Activated CD4-positive, alpha-beta T cell treated with anti-CD3 and anti-CD28 coated beads for 4 hours (primary cell): ENCODE measurements at places on chromosomes 11 and 22.

GRCh38 chr11:134118006-134118405, 49.1 kb downstream of the JAM3 start:
- no peak for DNase-seq

DNA sequence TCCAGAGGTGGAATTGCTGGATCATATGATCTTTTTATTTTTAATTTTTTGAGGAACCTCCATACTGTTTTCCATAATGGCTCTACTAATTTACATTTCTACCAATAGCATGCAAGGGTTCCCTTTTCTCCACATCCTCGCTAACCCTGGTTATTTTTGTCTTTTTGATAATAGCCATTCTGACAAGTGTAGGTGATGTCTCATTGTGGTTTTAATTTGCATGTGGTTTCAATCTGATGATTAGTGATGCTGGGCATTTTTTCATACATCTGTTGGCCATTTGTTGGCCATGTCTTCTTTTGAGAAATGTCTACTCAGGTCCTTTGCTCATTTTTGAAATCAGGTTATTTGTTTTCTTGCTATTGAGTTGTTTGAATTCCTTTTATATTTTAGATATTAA, 15.4 kb upstream of the OR4D5 start:
- DNase-seq = no peak

- no peak for DNase-seq
Measured at GRCh38 chr22:30919973-30920372, 48.6 kb downstream of the MORC2 start.

DNA sequence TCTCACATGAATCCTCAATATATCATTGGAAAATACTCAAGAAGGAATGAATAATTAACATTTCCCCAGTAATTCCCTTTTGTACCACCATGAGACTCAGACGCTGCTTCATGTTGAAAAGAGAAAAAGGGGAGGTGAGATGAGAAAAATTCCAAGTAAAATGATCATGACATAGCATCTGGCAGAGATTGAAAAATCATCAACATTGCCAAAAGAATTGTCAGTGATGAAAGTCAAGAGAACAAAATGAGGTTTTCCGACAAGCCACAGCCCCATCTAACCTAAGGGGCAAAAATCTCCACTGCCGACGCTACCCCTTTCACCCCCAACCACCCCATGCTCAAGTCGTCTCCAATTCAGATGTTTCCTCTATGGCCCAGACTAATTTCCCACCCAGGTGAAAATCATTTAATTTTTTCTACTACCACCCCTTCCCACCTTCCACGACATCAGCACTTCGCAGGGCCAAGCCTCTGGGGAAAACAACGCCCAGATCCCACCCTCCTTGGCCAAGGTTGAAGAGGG, 1.2 kb downstream of the RAB6A start:
- DNase-seq = no peak

DNA sequence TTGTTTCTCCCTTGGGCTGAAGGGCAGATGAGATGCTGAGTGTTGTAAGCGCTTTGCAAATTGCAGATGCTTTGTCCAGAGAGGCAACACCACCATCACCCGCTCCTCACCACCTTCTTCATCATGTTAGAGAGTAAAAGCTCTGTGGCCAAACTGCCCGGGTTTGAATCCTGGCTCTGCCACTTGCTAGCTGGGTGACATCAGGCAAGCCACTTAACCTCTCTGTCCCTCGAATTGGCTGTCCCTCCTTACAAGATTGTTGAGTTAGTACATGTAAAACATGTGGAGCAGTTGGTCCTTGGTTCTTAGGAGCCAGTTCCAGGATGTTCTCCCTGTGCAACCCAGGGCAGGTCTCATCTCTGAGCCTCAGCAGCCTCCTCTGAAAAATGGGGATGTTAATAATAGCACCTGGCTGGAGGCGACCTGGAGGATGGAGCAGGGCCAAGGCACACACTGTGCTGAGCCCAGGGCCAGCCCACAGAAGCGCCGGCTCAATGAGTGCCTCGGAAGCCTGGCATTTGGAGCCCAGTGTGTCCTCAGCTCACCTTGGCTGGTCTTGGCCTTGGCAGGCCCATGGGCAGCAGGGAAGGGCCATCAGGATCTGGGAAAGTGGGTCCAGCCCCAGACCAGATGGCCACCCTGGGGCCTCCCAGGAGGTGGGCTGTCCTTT, 10.5 kb downstream of the C11orf86 start:
- no peak for DNase-seq

GRCh38 chr11:121082670-121083069, 18.4 kb upstream of the TECTA start:
- DNase-seq = no peak

DNA sequence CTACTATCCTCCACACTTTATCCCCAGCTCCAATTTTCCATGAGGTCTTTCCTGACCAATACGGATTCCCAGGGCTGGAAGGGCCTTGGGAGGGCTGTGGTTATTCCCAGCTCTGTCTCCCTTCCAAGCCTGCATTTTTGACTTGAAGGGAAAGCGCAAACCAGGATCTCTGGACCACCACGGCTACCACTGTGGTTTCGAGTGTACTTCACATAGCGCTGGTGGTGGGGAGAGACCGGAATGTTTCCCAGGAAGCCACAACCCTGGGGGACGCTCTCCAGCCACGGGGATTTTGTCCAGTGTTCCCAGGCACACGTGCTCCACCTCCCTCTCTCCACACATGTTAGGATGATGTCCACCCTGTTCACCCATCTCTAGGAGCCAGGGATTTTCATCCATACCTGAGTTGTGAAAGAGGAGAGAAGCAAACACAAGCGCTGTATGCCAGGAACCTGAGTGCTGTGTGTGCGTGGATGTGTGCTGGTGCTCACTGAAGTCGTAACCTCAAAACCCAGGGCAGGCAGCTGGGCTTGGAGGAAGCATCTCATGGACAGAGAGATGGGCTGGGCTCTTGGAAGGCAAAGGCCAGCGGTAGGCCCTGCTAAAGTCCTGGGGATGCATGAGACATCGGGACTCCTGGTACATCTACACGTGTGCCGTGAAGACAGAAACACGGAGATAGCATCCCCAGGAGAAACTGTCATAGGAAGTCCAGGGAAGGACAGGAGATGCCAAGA, 1.3 kb upstream of the NPTXR start:
- DNase-seq = no peak

DNA sequence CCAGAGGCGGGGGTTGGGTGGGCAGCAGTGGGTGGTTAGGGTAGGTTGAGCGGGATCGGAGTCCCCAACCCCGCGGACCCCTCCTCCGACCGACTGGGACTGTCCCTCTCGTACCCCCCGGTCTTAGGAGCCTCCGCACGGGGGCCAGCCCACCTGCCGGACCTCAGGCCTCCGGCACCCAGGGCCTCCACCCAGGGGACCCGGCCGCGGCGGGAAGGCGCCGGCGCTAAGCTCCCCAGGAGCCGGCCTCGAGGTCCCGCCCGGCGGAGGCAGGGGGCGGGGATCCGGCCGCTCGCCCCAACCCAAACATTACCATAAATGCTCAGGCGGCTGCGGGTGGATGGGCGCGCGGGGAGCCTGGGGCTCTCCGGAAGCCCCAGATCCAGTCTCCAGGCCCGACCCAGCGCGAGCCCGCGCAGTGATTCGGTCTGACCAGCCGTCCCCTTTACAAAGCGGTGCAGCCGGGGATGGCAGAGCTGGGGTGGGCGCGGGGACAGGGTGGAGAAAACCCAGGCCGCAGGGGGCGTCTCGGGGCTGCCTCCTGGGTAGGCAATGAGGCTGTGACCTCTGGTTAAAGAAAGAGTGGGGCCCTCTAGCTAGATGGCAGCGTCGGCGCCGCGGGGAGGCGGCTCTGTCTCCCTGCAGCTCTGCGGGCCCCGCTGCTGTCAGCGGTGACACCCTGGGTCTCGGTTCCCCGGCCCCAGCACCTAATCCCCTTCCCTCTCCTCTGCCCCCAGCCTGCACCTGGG, 4.0 kb upstream of the MCAM start:
- DNase-seq = no peak

GRCh38 chr11:23391031-23391430, 530.8 kb upstream of the CCDC179 start:
- DNase-seq = no peak

GRCh38 chr11:6799402-6799801, at the start of gene OR6A2:
Gene OR6A2 (minus strand): TSS chr11:6799689. CDS start chr11:6795708, 3,981 bp downstream.
- no peak for DNase-seq

- no peak for DNase-seq
Measured at GRCh38 chr11:76216536-76217325, 10.4 kb upstream of the WNT11 start.

- DNase-seq = no peak
Measured at GRCh38 chr11:12792590-12792989, 118.4 kb downstream of the TEAD1 start.

DNA sequence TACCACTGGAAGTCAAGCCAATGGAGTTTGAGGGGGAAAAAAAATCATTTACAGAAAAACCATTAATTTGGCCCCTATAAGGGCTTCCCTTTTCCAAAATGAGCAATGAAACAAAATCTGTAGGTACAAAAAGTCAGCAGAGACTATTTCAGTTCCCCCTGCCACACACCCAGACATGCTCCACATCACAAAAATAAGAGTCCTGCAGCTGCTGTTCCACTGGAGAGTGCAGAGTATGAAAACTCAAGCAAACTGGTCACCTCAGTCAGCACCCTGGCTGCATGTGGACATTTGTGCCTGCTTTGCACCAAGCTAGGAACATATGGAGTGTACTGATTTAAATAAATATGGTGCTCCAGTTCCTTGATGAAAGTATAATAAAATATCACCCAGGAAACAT, 15.1 kb downstream of the POU2AF1 start:
- no peak for DNase-seq

DNA sequence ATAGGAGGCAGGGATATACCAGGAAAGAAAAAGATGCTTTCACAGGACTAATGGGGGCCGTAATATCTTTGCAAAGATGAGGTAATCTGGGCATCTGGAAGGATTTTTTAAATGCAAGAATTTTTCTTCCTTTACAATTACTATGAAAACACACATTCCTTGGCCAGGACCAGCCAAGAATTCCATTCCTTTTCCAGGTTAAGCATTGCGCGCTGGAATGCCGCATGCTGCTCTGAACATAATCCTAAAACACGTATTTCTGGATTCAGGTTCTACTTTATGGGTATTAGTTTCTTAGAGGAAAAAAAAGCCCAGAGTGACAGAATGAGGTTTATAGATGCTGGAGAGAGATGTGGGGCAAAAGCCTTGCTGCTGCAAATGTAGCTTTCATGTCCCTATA, 99.4 kb upstream of the SORL1-AS1 start:
- DNase-seq = no peak

DNA sequence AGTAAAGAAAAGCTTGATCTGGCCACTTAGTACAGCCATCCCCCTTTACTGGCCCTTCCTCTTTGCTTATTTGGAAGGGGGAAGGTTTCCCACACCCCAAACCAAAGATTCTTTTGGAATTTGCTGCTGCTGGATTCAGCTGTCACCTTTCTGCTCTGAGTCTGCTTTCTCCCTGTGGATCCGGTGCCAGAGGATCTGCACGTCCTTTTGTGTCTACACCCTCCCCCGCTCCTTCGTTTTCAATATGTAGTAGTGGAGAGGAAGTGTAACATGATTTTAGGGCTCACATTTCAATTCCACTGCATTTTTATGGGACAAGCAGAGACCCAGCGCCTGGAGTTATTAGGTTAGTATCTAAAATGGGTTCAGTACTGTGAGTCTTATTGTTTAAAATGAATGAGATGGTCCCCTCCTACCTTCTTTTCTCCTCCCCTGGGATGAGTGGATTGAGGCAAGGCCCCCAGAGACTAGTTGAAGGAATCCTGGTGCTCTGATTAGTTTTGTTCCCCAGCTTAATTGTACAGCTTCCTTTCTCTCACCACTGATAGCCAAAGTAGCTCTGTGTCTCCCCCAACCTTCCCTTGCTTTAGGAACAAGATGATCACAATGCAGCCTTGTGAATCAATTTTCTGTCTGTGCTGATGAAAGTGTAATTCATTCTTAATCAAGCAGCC, 30.5 kb upstream of the CABP7 start:
- DNase-seq = no peak

DNA sequence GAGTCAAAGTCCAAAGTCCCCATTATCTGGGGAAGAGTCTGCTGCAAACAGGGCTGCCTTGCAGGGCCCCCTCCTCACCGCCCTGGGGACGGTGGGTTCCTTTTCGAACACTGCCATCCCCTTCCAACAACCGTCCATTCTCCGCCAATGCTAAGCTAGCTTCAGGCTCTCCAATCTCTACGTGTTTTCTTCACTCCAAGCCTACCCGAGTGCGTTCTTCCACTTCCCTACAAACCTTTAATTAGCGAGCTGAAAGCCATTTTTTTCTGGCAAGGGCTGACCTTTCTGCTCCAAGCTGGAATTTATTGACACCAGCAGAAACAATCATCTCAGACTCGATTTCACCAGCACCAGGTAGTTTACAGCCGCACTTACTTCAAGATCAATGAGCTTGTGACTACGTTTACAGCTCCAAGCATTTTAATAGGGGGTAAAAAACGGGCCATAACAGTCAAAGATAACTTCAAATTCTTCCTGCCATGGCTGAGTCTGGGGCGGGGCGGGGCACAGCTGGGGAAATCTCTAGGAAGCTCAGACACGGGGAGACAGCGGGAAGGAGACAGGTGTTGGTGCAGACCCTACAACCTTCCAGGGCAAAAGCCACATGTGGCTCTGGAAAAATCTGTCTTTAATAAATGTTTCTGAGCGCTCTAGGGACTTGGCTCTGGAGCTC, 82.2 kb downstream of the PHF21B start:
- DNase-seq = no peak

GRCh38 chr11:127864861-127865260, 722.5 kb downstream of the ETS1 start:
- no peak for DNase-seq

GRCh38 chr11:12678092-12678491, 3.9 kb downstream of the TEAD1 start:
- DNase-seq = no peak

DNA sequence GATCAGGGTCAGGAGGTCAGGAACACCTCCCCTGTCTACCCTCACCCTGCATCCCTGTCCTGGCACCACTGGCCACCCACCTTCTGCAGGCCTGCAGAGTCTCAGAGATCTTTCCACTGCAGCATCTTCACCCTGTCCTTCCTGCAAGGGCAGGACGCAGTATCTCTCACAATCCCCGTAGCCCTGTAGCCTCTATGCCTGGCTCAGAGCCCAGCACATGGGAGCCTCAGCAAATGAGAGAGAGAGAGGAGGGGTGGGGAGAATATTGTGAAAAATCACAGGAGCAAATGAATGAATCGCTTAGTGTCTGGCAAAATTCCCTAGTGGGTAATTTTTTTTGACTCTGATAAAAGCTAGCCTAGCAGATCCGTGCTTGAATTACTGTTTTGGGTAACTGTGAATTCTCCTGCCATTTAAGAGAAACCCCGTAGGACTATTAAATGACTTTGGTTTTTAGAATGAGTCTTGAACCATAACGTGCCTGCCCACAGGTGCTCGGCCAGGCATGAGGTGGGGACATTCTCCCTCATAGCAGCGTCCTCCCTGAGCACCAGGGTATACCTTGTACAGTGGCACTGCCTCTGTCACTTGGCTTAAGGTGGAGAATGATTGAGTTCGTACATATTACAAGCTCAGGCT, 91.5 kb downstream of the MORC2 start:
- no peak for DNase-seq
